Activated CD4-positive, alpha-beta T cell treated with anti-CD3 and anti-CD28 coated beads, Interleukin-2, amount 10 ng/mL, durations not matched to agents 7 days and 5 days (primary cell): ENCODE measurements at places on chromosomes 2 and 18. TPM values are rescaled to one million over a fixed set of nuclear protein-coding genes. Genes with fewer than 3 reads are reported as not detected.

DNA sequence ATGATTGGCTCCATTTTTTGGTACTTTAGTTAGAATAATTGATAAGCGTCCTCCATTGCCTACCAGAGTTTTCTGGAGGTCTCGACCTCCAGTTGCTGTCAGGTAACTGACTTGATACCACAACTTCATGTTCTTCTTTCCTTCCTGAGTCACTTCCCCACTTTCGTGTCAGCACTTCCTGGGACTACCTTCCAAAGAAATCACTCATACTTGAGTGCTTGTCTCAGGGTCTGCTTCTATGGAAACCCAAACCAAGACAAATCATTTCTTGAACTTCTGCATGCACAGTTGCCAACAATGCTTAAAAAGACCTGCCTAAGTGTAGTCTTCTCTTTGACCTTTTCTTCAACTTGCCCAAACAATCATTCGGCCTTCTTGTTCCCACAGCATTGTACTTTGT, 210.3 kb upstream of the ETAA1 start:
- H3K27ac ChIP-seq, result no peak overlapping the region
- no peak overlapping the region for H3K4me3 ChIP-seq
- H3K27me3 ChIP-seq, result no peaks in the 10 kb centered on the region
- DNase-seq, result no peak
- H3K4me1 ChIP-seq, result no peaks in the 10 kb centered on the region
- H3K36me3 ChIP-seq, result no peaks in the 10 kb centered on the region

THSD7B gene
- not detected for total RNA-seq

DNA sequence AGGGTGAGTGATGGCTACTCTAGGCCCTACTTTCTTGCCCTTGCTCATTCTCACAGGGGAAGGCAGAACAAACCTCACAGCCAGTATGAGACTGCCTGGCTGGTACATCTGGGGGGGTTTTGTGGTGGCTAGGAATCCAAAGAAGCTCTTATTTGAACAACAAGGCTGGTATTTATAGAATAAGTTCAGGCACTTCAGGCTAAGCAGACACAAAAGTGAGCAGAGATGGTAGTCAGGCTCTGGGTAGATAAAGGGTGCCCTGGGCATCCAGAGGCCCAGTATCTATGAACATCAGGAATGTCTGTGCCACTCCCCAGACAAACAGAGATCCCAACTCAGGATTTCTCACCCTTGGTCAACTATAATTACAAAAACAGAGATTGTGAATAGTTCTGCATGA, 57.2 kb upstream of the RTN4 start:
- no peaks in the 10 kb centered on the region for H3K27me3 ChIP-seq
- no peaks in the 10 kb centered on the region for H3K36me3 ChIP-seq
- no peak overlapping the region for H3K27ac ChIP-seq
- H3K4me3 ChIP-seq, result no peak overlapping the region
- no peak for DNase-seq

MAL gene
- 237 TPM for total RNA-seq
